ENCODE measurements at places on chromosomes 1 and 21.

DNA sequence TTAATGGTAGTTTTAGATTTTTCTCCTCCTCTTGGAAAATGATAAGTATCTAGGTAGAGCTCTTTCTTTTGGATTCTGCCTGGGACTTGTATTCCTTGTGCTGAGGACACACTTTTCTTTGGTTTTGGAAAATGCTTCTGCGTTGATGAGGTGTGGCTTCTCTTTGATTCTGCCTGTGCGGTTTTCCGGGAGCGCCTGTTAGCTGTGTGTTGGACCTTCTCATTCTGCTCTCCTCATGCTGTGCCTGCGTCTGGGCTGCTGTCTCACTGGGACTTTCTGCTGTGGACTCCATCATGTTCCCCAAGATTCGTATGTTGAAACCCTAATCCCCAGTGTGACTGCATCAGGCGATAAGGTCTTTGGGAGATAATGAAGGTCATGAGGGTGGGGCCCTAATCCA, 21.0 kb downstream of the C1orf174 start:
- DNase-seq: no peak

GRCh38 chr1:151222130-151222529, 23.8 kb downstream of the PIP5K1A start:
- DNase-seq: no peak

DNA sequence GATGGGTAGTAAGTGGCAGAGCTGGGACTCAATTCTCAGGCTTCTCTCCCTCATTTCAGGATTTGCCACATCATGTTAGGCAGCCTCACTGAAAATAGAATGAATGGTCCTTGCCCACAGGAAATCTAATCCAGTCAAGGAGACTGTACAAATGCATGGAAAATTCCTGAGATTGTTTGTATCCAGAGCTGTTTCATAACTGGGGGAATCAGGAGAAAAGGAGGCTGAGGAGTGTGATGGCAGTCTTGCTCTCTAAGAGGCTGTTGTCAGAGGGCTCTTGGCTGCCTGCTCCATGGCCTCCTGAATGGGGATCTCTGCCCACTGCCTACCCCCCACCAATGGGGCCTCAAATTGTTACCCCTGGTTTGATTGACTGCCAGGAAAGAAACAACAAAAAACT, 141.9 kb upstream of the TNR start:
- DNase-seq: no peak

- DNase-seq: no peak
These were observed 12.8 kb upstream of the TMEM200B start for GRCh38 chr1:29136391-29136915.

DNA sequence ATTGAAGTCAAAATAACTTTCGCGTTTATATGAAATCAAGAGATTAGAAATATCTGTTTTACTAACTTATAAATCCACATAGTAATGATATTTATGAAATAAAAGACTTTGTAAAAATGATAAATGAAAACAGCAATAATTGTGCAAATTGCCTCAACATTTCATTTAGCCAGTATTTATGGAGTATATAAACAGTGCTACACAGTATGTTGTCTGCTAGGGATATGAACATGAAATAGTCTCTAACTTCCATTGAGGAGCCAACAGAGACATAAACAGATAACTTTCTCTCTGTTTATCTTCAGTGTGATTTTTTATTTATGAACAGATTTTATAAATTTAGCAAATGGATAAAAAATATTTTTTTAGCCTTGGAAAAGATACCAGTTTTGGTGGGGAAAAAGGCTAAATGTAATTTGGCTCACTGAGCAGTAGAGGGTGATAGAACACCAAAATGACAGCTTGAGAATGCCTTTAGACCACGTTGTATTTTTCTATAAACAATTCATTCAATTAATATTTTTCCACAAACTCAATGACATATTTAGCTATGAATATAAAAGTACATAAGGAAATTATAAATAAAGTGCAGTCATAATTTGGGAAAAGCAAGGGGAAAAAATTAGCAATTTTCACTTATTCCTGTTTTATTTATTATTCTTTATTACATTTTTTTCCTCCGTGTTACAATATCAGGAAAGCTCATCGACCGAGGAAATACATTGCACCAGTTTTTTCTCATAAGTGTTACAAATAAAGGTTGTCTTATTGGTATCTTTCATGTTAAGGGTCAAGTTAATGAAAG, 47.5 kb upstream of the EEIG2 start:
- no peak for DNase-seq

GRCh38 chr1:205963352-205964155, 20.3 kb upstream of the SLC26A9 start:
- DNase-seq: no peak

DNA sequence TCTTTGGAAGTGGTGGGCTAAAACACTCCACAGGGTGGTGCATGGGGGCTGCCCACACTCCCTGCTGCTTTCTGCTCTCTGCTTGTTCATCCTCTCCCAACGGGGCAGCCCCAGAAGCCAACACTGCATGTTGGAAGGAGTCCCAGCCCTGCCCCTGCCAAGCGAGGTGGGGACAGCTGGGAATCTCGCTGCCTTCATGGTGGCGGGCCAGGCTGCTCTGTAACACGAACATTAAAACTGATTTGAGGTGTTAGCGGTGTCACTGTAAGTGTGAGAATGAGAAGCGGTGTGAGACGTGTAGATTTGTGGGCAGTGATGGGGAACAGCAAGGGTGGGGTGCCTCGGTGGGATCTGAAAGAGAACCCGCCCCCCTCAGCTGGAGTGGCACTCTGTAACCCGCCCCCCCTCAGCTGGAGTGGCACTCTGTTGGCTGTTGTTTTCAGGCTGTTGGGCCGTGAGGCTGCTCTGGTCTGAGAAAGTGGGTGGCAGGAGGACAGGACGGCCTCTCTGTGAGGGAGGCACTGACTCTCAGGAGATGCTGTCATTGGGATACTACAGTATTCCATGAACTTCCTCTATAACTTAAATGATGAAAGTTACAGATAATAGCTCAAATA, 80.9 kb downstream of the PCBP3 start:
- DNase-seq: no peak

DNA sequence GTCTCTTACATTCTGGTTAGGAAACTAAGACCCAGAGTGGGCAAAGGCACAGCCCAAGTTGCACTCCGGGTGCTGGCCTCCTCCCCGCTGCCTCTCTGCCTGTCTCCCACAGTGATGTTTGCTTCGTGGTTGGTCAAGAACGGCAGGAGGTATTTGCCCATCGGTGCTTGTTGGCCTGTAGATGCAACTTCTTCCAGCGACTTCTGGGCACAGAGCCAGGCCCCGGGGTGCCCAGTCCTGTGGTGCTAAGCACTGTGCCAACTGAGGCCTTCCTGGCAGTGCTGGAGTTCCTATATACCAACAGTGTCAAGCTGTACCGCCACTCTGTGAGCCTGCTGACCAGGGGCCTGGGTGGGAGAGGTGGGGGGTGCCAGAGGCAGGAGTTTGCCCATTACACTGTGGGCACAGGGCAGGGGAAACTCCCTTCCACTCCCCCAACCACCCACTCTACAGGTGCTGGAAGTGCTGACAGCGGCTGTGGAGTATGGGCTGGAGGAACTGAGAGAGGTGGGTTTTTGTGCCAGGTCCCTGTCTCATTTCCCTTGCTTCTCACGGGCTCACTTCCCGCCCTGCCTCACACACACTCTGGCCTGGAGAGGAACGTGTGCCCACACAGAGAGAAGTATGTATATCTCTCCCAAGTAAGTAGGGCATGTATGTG, 1.9 kb downstream of the BTBD19 start:
- no peak for DNase-seq

- no peak for DNase-seq
These were observed 160.6 kb upstream of the ATP1B1 start for GRCh38 chr1:168945870-168946269.

All from Panc1 (cell line).